HT-29 (cell line): ENCODE measurements at places on chromosomes 3 and 15. TPM values are rescaled to one million over a fixed set of nuclear protein-coding genes. Genes with fewer than 3 reads are reported as not detected.
A peak's percentile ranks its signal among the peaks of the same experiment; 100 is the strongest.

PP2D1 gene
- not detected in 2 replicates for total RNA-seq

GRCh38 chr3:23740517-23740965 is 65.2 kb upstream of the UBE2E1 start:
- peak; percentile 24 for DNase-seq

- no peak for DNase-seq
Observed at GRCh38 chr3:16075647-16076046, 98.8 kb upstream of the GALNT15 start.

- no peak for DNase-seq
Observed at GRCh38 chr15:31177951-31178350, 76.4 kb upstream of the TRPM1 start.

GRCh38 chr3:51297333-51297732 is 87.8 kb upstream of the MANF start:
- no peak for DNase-seq

DTWD1 gene
- total RNA-seq: 6.2 and 8.5 TPM in 2 replicates

DNA sequence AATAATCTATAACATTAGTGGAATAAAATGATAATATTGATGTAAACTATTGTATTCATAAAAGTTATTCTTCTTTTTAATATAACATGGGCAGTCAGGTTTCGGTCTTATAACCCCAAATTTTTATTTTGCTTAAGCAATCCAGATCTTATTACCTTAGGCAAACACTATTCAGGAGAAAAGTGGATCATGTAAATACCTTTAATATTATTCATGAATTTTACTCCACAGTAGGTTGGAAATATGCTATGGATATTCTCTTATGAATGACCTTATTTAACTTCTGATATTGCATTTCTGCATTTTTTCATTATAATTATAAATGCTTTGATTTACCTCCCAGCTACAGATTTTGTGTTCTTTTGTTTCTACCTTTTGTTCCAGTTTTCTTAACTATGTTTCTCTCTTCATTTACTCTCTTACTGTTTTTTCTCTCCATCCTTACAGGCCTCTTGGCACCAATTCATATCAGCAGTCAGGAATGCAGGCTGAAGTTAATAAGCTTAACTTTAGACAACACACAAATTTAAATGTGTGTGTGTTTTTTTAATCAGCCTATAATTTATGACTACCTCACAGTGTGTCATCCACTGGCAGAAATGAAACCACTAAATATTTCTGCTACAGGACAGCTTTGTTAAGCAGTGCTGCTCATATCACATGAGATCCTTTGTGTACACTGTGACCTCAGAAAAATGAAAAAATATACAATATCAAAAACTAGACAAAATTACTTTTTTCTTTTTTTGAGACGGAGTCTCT is 111.0 kb downstream of the NSUN3 start:
- DNase-seq: no peak

GRCh38 chr15:51756482-51756881 is 5.1 kb downstream of the TMOD2 start:
- no peak for DNase-seq

GRCh38 chr3:48678056-48678455 is 7.7 kb downstream of the NCKIPSD start:
- no peak for DNase-seq

IL17RD gene
- 0.10 and 0.13 TPM in 2 replicates for total RNA-seq

- no peak for DNase-seq
Observed at GRCh38 chr3:150803440-150803985, 40.5 kb upstream of the SIAH2 start.

DNA sequence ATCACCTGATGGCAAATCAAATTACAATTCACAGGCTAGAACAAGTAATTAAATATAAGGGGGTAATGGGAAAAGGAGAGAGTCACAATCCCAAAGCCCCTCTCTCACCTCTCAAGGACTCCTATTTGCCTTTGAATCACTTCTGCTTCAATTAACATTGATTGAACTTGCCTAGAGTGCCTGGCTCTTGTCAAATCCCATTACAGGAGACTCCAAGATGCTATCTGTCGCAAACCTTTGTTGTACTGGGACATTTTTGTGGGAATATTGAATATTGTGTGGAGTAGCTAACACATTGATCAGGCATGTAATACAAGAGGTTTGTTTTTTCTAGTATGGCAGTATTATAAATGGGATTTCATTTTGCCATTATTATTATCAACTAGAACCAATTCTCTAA is 412.8 kb upstream of the AZI2 start:
- DNase-seq: no peak

CCNB2 gene
- total RNA-seq: 84.6 and 89.0 TPM in 2 replicates
